ENCODE measurements at places on chromosomes 5 and 9. TPM values are rescaled to one million over a fixed set of nuclear protein-coding genes. Genes with fewer than 3 reads are reported as not detected.

GRCh38 chr5:150024346-150024984 lies 23.9 kb downstream of the HMGXB3 start:
- no peak for DNase-seq

- DNase-seq, result no peak
Observed at GRCh38 chr5:129172580-129172979, 78.0 kb downstream of the ISOC1 start.

DNA sequence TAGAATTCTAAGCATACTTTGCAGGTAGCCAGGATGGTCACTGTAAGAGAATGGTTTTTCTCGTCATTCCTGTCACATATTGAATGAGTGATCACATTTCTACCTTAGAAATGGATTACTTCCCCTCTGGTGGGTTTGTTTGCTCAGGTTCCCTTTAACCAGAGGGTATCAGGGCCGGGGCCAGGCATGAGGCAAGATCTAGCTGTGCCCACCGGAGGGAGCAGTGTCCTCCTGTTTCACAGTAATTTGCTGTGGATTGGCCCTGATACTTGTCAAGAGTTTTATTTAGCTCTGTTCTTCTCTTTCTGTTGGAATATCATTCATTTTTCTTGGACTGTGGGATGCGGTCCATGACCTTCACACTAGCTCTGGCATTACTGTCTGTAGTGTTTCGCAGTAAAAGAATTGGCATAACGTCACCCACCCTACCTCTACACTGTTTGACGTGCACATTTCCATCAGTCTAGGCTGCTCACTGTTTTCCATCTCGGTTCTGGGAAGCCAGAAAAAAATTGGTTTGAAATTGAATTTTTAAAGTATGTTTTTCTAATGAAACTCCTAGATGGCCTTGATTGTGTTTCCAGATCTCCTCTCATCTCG lies 42.4 kb upstream of the ZBED3 start:
- no peak for DNase-seq

ATG12 gene
- total RNA-seq, result 54.8 TPM

- no peak for DNase-seq
Observed at GRCh38 chr5:57751710-57752109, 269.1 kb upstream of the ACTBL2 start.

DNA sequence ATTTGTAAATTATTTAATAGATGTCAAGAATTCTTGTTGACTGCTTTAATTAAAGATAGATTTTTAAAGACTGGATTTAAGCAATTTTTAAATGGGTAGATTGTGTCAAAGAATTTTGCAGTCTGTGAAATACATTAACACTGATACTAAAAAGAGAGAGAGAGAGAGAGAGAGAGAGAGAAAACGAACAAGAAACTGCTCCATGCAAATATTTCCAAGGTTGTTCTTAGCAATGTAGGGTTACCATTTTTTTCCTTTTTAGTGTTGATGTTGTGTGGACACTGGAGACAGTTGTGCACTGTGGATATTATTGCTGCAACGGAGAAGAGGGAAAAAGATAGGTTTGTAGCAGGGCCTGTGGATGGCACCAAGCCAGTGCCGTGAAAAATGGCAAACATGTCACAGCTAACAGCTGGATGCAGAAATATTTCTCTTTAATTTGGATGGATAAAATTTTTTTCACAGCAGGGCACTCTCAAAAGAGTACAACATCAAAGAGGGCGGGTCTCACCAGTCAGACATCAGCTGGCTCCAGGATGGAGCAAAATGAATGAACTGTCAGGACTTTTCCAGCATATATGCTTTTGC lies 58.2 kb downstream of the PRDM6 start:
- DNase-seq, result no peak

DNA sequence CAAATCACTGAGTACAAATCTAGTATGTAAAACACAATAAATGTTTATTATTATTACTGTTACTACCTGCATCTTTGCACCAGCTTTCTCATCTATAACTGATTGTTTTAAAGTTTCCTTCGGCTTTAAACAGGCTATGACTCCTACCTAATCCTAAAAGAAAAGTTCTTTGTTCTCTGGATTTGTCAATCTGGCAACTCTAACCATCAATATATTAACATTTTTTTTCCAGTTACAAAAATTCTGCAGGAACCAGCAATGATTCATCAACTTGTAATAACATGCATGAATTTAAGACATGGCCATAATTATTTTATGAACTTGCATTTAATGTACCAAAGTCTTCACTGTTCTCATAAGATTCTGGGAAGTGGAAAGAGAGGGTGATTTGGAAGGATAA lies 228.5 kb downstream of the PIK3R1 start:
- DNase-seq, result no peak

DIRAS2 gene
- total RNA-seq, result not detected

GRCh38 chr5:179346401-179346800 lies 1.1 kb upstream of the ADAMTS2 start:
- DNase-seq, result no peak

DNA sequence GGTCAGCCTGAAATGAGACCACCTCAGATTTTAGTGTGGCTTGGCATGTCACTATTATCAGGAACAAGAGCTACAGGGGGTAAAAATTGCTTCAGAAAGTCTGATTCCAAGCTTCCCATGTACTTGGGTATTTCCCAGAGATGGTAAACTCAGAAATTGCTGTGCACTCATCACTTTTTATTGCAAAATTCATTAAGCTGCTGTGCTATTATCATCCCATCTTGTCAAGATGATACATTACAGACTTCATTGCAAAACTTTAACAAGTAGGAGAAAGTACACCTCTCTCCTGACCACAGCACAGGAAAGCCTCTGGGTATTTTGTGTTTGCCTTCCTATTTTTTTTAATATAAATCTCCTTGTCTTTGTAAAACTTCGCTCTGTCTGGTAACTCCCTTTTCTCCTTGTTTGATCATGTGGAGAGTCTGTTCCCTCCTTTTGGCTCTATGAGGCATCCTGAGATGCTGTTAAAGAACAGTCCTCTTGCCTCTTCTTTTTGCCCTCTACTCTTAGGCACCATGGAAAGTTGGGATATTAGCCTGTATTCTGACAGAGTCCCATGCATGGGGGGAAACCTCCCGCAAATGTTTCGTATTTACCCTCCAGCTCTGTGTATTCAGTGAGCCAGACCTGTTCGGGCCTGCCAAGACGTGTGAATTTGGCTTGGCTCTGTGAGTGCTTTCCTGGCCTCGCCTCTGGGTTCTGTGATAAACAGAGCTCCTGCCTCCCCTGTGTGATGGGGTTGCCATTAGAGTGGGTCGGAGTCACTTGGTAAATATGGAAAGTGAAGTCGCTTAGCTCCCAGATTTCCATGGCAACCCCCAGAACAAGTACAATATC lies 260.7 kb downstream of the NR3C1 start:
- DNase-seq, result no peak

GRCh38 chr5:126763371-126763770 lies 13.6 kb upstream of the LMNB1 start:
- DNase-seq, result no peak

GRCh38 chr9:2839040-2839439 lies 4.9 kb downstream of the PUM3 start:
- no peak for DNase-seq

ASPN gene
- total RNA-seq, result not detected

IFNK gene
- not detected for total RNA-seq

DNA sequence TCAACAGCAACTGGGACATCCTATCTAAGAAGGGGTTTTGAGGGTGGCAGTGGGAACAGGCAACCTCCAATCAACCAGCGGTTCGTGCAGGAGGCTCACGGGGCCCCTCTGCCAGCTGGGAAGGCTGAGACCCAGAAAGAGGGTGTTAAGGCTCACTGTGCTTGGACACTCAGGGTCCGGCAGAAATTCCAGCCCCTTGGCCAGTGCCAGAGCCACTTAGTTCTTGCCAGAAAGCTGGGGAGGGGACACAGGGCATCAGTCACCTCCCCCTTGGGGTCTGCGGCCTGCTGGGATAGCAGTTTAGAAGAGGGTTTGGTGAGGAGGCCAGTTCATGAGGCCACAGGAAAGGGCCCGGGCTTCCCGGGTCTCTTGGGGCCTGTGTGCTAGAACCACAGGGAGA lies 20.5 kb downstream of the ADGRD2 start:
- DNase-seq, result no peak

- DNase-seq, result no peak
Observed at GRCh38 chr9:109483744-109484429, 14.2 kb downstream of the PTPN3 start.

DNA sequence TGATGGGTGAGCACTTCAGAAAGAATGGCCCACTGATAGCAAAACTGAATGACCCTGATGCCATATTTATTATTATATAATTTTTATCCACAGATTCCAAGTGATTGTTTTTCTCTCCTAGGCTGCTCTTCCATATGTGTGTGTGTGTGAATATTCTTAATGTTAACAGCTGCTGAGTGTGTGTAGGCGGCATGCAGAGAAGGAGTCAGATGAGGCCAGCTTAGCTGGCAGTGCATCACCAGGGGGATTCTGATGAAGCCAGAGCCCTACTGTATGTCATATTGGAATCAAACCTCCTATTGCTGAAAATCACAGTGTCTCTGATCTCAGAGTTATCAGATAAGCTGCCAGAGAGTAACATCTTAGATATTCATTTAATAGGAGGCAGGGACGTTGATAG lies 177.1 kb downstream of the DMAC1 start:
- no peak for DNase-seq

- DNase-seq, result no peak
Observed at GRCh38 chr5:80852331-80853245, 107.6 kb upstream of the RASGRF2 start.

SLC4A9 gene
- not detected for total RNA-seq

EFNA5 gene
- total RNA-seq, result not detected

- DNase-seq, result no peak
Observed at GRCh38 chr5:73411936-73412596, 36.5 kb downstream of the FOXD1 start.

PCDHGA1 gene
- 0.20 TPM for total RNA-seq

IFNA21 gene
- not detected for total RNA-seq

DNA sequence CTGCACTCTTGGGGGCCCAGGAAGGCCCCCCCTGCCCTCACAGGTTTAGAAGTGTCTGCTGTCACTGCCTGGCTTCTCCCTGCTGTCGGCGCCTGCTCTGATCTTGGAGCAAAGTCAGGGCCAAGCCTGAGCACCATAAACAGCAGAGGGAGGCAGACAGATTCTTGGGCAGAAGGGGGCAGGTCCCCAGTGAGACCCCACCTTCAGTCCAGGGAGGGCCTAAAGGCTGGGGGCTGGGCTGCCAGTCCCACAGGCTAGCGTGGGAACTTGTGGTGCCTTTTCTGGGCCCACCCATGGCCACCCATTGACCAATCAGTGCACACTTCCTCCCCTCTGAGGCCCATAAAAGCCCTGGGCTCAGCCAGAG lies 124.0 kb downstream of the OLFM1 start:
- no peak for DNase-seq

PCDHGA7 gene
- total RNA-seq, result 1.3 TPM

GRCh38 chr9:14994738-14995137 lies 84.5 kb upstream of the FREM1 start:
- no peak for DNase-seq

DNA sequence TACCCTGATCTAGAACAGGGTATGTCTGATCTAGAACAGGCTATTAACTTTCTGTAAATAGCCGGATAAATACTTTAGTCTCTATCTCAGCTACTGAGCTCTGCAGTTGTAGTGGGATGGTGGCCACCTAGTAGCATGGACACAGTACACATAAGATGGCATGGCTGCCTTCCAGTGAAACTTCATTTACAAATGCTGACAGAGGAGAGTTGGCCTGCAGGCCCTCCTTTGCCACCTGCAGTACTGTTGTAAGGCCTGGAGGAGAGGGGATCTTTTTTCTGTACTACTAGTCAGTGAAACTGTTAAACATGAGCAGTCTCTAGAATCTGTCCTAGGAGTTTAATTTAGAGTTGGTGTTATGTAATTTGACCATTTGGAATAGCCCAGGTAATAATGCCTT lies 86.0 kb downstream of the TRIO start:
- no peak for DNase-seq

DNA sequence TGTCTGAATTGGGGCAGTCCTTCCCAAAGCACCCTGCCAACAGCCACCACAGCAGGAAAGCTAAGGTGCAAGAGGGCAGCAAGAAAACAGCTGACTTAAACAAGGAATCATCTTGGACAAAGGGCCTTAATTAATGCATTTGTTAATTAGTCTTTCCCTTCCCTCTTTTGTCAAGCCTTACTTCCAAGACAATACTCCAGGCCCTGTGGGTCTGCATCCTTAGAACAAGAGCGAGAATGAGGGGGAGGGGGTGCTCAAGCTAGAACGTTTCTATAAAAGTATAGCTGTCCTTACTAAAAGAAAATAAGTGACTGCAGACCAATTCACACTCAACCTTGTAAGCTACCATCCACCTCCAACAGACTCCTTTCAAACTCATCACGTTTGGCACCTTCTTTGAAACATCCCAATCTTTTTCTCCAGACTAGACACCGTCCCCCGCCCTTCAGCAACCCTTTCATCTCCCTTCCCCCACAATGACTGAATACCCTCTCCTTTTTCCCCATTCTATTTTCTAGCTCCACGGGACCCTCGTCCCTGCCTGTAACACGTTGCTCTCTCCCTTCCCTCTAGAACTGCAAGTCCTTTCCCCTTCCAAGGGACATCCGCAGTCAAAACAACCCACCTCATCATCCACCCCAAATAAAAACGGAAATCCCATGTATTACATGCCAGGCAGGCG lies 85.7 kb upstream of the RNF38 start:
- DNase-seq, result no peak

GRCh38 chr5:54556141-54556540 lies 38.6 kb downstream of the SNX18 start:
- DNase-seq, result no peak

DNA sequence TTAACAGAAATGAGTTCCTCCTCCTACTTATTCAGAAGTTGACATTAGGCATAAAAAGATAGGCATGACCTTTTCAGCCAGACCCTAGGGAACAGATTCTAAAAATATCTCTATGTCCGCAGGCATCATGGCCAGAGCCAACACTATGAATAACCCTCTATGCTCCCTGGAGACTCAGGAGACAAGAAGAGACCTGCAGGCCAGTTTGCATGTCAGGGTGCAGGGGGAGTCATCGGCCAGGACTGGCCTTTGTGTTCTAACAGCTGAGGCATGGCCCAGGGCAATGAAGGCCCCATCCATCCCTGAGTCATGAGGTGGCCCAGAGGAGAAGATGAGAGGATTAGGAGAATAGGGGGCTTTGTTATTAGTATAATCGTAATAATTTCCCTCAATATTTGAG lies 93.8 kb downstream of the TMEM215 start:
- no peak for DNase-seq

DNA sequence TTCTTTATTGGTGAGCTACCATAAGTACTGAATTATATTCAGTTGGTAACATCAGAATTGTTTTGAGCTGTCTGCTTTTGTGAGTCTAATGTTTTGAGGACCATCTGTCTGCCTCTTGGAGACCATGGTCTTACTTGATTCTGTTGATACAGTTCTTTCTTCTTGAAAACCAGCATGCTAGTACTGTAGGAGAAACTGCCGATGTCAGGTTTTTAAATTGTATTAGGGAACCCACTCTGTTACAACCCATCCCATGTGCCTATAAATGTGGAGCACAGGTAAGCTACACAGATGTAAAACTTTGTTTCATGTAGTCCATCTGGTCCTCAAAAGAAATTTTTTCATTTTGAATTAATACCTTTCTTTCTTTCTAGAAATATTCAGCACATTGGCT lies 103.4 kb upstream of the DMRTA1 start:
- no peak for DNase-seq

CER1 gene
- not detected for total RNA-seq

GRCh38 chr5:178784391-178784790 lies 53.9 kb upstream of the ZNF354A start:
- DNase-seq, result no peak

- no peak for DNase-seq
Observed at GRCh38 chr5:65989158-65989557, 62.8 kb downstream of the ERBIN start.

GRCh38 chr9:69036309-69036708 lies 757 bp downstream of the FXN start:
- no peak for DNase-seq

GRCh38 chr5:92749943-92750342 lies 831.1 kb downstream of the NR2F1-AS1 start:
- DNase-seq, result no peak
